ENCODE measurements at places on chromosomes 2 and 18.

DNA sequence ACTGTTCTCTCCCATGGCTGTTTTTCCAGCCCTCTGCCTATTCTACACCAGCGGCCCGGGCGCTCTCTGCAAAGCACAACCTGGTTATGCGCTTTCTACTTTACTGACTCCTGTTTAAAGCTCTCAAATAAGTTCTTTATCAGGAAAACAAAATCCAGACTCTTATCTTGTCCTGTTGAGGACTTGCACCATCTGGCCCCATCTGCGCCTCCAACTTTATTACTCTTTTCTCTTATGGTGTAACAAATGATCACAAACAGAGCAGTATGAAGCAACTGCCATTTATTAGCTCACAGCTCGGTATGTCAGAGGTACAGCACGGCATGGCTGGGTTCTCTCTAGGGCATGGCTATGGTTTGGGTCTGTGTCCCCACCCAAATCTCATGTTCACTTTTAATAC lies 236.5 kb upstream of the NT5C1B start:
- DNase-seq: no peak

DNA sequence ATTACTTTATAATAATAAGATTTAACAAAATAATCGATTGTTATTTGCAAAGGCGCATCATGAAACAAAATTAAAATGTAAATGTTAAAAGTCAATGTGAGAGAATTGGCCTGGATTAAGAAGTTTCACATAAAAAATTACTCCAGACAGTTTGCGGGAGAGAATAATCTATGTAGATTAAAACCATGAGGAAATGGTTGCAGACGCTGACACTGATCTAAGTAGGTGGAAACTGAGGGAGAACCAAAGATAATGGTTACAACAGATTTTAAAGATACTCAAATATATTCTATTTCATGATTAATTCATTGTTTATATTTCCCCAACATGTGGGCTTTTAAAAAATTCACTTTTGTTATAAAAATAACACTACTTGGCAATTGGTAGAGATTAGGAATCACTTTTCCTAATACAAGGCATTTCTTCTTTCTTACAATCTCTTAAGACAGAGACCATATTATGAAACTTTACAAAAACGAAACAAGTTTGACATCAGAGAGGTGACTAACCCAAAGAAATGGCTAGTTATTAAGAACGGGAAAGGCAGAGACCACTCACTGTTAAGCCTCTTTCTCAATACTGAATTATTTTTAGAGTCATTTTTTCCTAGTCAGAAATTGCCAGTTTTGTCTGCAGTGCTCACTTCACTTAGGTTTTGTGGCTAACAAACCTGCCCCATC lies 1.6 kb downstream of the KANSL1L start:
- DNase-seq: no peak

GRCh38 chr2:24080701-24081100 lies 3.9 kb downstream of the TP53I3 start:
- DNase-seq: peak; percentile 44

GRCh38 chr2:189685540-189686229 lies 11.2 kb downstream of the ANKAR start:
- DNase-seq: no peak

DNA sequence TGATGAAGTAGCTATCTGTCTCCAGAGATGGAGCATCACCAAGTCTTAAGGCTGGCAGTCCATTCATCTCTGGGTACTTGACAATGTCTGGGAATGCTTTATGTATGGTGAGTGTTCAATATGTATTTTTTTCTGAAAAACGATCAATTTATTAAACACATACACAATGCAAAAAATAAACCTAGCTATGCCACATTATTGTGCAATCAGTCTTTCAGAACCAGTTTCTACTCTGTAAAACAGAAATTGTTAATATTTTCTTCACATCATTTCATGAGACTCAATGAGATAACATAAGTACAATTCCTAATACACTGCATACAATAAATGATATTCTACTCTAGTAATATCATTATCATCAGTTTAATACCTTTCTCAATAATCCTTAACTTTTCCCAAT lies 122.5 kb downstream of the PIGN start:
- no peak for DNase-seq

GRCh38 chr2:143732076-143732475 lies 602.9 kb downstream of the ARHGAP15 start:
- DNase-seq: no peak

- DNase-seq: no peak
These were observed 52.0 kb downstream of the HDAC4 start for GRCh38 chr2:239348563-239349452.

- DNase-seq: no peak
These were observed 296.9 kb upstream of the CYRIA start for GRCh38 chr2:16962505-16962904.

- DNase-seq: no peak
These were observed 52.6 kb downstream of the PMAIP1 start for GRCh38 chr18:59952283-59953007.

GRCh38 chr2:200135082-200135481 lies 171.4 kb upstream of the SPATS2L start:
- DNase-seq: no peak

GRCh38 chr2:202786842-202787241 lies 84.7 kb downstream of the ICA1L start:
- no peak for DNase-seq

GRCh38 chr2:161995553-161996016 lies 78.4 kb downstream of the DPP4 start:
- DNase-seq: no peak

- no peak for DNase-seq
These were observed 61.3 kb downstream of the LONRF2 start for GRCh38 chr2:100260712-100261620.

- no peak for DNase-seq
These were observed 210.1 kb upstream of the STON1 start for GRCh38 chr2:48319863-48320262.

- DNase-seq: no peak
These were observed 66.8 kb upstream of the DNER start for GRCh38 chr2:229780856-229781773.

DNA sequence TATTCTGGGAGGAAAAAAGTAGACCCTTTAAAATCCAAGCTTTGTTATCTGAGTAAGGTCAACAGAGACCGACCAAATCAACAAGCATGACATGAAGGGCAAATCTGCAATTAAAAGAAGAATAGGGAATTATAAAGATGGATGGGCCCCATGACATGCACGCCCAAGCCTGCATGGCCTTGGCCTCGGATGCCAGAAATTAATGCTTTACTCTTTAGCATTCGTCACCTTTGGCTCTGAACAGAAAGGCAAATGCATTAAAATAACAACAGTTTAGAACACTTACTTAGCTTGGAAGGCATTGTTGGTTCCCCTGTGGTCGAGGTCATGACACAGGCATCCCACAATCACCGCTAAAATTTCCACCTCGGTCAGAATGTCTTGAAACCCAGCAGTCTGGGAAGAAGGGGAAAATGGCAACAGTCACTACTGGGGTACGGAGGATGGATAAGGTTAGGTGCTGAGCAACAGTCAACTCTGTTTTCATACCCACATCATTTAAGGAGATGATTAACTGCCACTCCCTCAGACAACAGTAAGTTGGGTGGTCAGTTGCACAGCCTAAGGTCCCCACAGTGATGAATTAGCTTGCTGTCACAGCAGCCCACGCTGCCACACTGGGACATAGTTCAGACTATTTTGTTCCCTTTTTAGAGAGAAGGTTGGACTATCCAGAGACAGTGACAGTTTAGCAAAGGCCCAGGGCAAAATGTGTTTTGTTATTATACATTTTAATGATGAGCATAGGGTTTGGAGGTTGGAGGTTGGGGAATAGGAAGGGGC lies 319.1 kb downstream of the AGPS start:
- DNase-seq: no peak

DNA sequence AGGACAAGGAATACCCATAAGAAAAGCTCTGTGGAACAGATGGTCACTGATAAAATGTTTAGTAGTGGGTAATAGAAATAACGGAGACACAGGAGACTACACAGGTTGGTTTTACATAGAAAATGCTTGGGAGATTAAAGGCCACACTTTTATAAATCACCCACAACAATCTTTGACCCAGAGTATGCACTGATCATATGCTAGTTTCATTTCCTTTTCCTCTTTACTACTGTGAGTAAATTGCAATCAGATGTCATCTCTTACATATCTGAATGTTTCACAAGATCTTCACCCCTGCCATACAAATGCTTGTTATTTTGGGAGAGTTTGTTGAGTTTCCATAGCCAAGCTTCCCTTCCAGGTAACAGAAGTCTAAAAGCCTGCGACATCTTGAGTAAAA lies 978.4 kb upstream of the KLHL29 start:
- no peak for DNase-seq
